CD4-positive, alpha-beta T cell treated with Interleukin-6 at 100 ng/mL for 8 hours (primary cell): ENCODE measurements at places on chromosomes 6 and 20.

GRCh38 chr6:24043848-24044247, 82.2 kb upstream of the NRSN1 start:
- no peak for DNase-seq

DNA sequence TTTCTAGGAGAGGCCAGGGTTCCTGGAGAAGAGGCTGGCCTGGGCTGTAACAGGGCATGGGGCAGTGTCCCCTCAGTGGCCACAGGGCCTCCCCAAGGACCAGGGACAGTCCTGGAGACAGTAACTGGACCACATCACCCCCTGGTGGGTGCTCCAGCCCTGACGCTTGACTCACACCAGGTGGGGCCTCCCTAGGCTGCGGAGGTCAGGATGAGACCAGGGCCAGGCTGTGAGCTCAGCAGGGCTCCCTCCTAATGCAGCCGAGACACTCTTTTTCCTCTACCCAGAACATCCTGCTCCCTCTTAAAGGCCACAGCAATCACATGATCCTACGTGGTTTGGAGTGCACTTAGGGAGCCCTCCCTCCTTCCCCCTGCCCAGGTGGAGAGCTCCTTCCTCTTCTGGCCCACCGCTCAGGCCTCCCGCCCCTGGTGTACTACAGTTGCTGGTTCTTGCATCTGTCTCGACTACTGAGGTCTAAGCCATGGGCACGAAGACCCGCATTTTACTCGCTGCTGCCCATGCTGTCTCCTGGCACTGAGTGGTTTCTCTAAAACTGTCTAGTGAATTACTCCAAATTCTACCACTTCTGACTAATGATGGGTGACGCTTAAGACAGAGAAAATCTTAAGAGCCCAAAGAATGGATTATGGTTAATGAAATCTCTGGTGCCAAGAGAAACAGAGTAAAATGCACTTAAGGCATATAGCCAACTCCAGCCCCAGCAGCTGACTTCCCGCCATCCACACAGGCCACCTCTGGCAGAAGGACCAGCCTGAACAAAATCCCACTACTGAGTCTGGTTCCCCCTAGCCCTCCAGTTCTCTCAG, 166.1 kb upstream of the CST7 start:
- no peak for DNase-seq

- DNase-seq = no peak
These were observed 3.5 kb upstream of the TGIF2 start for GRCh38 chr20:36569847-36570429.

GRCh38 chr20:62753626-62754025, 42.6 kb upstream of the MRGBP start:
- DNase-seq = no peak

DNA sequence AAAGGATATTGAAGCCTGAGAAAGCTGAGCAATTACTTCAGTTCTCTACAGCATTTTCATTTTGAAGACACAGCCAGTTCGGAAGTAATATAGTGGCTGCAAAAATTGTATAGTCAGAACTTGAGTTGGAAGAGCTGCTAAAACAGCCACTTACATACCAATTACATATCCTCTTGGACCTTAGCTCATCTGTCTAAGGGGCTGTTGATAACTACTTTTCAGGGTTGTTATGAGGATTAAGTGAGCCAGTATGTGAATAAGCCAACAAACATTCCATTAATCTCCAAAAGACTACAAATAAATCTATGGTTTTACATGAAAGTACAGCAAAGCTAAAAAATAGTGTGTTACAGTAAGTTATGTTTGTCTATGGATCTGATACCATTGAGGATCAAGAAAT, 59.7 kb downstream of the TMEM200A start:
- no peak for DNase-seq

- DNase-seq = no peak
These were observed 41.3 kb downstream of the CARMIL1 start for GRCh38 chr6:25320459-25320858.

- DNase-seq = no peak
These were observed 44.1 kb downstream of the BEND6 start for GRCh38 chr6:56999049-56999448.
